ENCODE measurements at places on chromosomes 4 and X. TPM values are rescaled to one million over a fixed set of nuclear protein-coding genes. Genes with fewer than 3 reads are reported as not detected.

SOX3 gene
- total RNA-seq: not detected

FAM200B gene
- total RNA-seq: 19.5 TPM

GRCh38 chrX:23115651-23116050 is 115.9 kb downstream of the DDX53 start:
- no peaks in the 10 kb centered on the region for H3K4me1 ChIP-seq

CCDC110 gene
- total RNA-seq: 0.11 TPM

DNA sequence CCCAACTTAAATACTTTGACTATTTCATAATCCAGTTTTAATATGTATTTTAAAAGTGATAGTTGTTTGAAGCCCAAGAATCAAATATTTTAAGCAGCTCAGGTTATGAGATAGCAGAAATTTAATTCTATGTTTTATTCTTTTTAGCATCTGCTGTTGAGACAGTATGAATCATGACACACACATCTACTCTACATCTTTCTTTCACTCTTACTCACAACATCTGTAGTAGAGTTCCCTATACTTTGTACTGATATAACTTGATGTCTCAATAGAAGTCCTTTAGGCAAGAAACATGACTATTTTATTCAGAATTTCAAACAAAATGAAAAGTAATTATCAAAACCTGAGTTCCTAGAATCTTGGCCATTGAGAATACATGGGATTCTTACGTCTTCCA is 187.9 kb upstream of the GNPDA2 start:
- no peak overlapping the region for H3K27ac ChIP-seq
- H3K4me1 ChIP-seq: peaks cover 2% of the 10 kb centered on the region
- H3K27me3 ChIP-seq: no peaks in the 10 kb centered on the region
- H3K4me3 ChIP-seq: no peak overlapping the region
- DNase-seq: no peak
- no peaks in the 10 kb centered on the region for H3K36me3 ChIP-seq

DNA sequence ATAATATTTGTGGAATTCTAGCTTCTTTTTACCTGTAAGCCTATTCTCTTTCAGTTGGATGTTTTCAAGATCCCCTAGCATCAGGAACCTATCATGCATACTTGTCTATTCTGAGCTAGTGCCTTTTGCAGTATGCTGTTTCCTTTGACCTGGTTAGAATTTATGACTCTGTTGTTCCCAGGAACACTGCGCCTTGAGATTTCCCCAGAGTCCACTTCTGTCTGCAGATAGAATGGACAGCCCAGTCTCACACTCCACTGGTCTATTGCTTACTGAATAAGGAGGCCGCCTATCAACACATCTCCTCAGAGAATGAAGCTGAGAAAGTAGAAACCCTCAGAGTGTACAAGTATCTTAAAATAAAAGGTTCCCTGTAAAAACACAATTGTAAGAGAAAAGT is 465.1 kb upstream of the GALNTL6 start:
- H3K27ac ChIP-seq: no peak overlapping the region
- no peaks in the 10 kb centered on the region for H3K4me1 ChIP-seq
- H3K27me3 ChIP-seq: no peaks in the 10 kb centered on the region
- no peaks in the 10 kb centered on the region for H3K36me3 ChIP-seq
- H3K4me3 ChIP-seq: no peak overlapping the region

DNA sequence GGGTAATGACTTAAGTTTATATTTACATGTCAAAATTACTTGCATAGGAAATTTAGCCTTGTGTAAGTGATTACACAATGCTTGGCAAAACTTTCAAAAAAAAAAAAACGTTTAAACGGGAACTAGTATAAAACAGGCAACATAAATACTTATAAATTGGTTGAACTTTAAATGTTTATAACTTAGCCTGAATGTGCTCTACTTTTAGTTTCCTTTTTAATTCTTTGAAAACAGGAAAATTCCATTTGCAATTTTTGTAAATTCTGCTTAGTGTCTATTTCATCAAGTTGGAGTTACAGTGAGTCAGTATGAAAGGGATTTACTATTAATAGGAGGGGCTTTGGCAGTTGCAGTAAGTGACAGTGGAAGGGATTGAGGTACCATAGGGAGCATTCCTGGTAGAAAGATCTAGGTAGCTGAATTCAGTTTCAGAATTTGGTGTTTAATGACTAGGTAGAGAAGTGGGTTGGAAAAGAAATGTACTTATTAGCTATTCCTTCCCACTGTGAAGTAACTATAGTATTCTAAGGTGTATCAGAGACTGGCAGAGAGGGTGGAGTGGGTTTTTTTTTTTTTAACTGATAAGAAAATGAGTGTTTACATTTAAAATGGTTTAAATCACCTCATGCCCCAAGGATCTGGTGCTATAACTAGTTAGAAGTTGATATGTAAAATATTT is 2.8 kb downstream of the STAG2 start:
- H3K27me3 ChIP-seq: no peaks in the 10 kb centered on the region
- H3K4me3 ChIP-seq: peak overlapping the region; percentile 94
- H3K4me1 ChIP-seq: peaks cover 26% of the 10 kb centered on the region
- DNase-seq: no peak

NSD2 gene
- total RNA-seq: 218 TPM

MSANTD1 gene
- total RNA-seq: 1.3 TPM

- no peaks in the 10 kb centered on the region for H3K36me3 ChIP-seq
- H3K4me1 ChIP-seq: no peaks in the 10 kb centered on the region
- no peak for DNase-seq
- H3K27ac ChIP-seq: no peak overlapping the region
- H3K4me3 ChIP-seq: no peak overlapping the region
Observed at GRCh38 chr4:11565899-11566298, 137.2 kb upstream of the HS3ST1 start.

DNA sequence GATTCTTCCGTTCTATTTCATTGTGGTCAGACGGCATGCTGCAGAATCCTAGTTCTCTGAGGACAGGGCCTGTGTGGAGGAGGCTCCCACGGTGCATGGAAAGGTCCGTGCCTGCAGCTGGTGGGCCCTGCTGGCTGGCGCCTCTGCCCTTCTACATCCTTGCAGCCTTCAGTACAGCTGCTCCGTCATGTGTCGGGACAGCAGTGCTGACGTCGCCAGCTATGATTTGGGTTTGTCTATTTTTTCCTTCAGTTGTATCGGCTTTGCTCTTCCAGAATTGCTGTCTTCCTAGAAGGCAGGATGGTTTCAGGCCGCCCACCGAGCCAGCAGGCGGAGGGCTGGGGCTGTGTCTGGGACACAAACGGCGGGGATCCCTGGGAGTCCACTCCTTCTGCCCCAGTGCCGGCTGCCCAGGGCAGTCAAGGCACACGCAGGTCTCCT is 32.1 kb upstream of the CPLX1 start:
- no peak overlapping the region for H3K4me3 ChIP-seq
- no peak for DNase-seq
- no peak overlapping the region for H3K27ac ChIP-seq
- no peaks in the 10 kb centered on the region for H3K27me3 ChIP-seq
- peaks cover 71% of the 10 kb centered on the region for H3K36me3 ChIP-seq

EMCN gene
- not detected for total RNA-seq

DNA sequence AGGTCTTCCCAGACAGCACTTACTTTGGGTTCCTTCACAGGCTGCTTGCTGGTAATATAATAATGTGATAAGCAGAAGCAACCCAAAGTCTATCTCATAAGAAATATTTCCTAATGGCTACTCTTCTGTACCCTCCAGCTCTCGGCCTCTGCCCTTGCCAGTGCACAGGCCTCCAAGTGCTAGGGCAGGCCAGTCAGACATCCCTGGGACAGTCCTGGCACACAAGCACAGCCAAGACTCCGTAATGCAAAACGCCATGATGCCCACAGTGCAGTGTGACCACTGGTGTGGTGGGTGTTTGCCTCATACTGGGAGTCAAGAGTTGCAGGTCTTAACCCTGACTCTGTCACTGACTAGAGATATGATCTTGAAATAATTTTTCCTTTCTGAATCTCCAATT is 35.1 kb downstream of the RNF150 start:
- H3K4me1 ChIP-seq: no peaks in the 10 kb centered on the region
- H3K36me3 ChIP-seq: no peaks in the 10 kb centered on the region
- DNase-seq: no peak
- no peaks in the 10 kb centered on the region for H3K27me3 ChIP-seq

GRCh38 chr4:74268643-74269042 is 39.6 kb upstream of the EPGN start:
- no peak for DNase-seq
- no peak overlapping the region for H3K27ac ChIP-seq
- no peaks in the 10 kb centered on the region for H3K27me3 ChIP-seq
- peaks cover 5% of the 10 kb centered on the region for H3K4me1 ChIP-seq
- H3K4me3 ChIP-seq: no peak overlapping the region
- H3K36me3 ChIP-seq: no peaks in the 10 kb centered on the region

Data from activated naive CD8-positive, alpha-beta T cell treated with anti-CD3 and anti-CD28 coated beads, Interleukin-2, amount 10 ng/mL, durations not matched to agents 7 days and 5 days (primary cell).